ENCODE measurements at places on chromosomes 12 and 14. TPM values are rescaled to one million over a fixed set of nuclear protein-coding genes. Genes with fewer than 3 reads are reported as not detected.

GRCh38 chr14:62168564-62169155, 406.4 kb downstream of the SNAPC1 start:
- no peak for DNase-seq

- peak; percentile 59 for DNase-seq
Observed at GRCh38 chr14:55303691-55304145, 32.5 kb downstream of the FBXO34 start.

DNA sequence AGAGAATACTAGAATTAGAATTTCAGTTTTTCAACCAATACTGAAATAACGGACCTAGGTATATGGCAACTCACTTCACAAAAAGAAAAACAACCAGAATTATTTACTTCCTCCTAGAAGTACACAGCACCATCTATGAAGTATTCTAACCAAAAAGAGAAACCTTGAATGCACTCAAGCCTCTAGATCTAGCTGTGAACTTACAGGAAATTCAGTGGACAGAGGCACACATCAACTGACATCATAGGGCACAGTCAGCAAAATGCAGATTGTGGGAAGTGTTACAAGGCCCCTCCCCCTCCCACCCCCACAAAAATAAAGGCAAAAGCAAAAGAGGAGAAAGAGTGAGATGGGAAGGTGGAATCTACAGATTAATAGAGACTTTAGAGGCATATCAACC, 102.4 kb downstream of the TMTC1 start:
- DNase-seq = no peak

DNA sequence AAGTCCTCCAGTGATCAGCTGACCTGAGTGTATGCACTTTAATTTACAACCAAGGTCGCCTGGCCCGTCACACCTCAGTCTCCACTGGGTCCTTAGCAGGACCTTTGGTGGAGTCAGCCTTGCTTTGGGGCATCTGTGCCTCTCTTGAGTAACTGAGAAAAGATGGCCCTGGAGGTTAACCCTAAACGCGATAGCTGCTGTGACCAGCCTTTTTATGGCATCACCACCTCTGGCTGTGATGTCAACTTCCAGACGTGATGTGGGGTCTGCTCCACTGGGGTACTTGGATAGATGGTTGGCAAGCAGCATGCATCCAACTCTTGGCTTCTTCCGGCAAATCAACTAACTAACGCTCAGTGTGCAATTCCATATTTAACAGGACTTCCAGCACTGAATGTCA, 122.8 kb upstream of the RTL1 start:
- no peak for DNase-seq

GRCh38 chr12:11834931-11835330, 185.5 kb downstream of the ETV6 start:
- DNase-seq = no peak

GRCh38 chr14:101761032-101761880, at the start of gene PPP2R5C:
TSS of gene PPP2R5C (plus strand) at chr14:101761709. CDS start at chr14:101761894, 185 bp downstream.
- peak; percentile 68 for DNase-seq

- DNase-seq = no peak
Observed at GRCh38 chr12:14460212-14460841, 94.8 kb downstream of the ATF7IP start.

DNA sequence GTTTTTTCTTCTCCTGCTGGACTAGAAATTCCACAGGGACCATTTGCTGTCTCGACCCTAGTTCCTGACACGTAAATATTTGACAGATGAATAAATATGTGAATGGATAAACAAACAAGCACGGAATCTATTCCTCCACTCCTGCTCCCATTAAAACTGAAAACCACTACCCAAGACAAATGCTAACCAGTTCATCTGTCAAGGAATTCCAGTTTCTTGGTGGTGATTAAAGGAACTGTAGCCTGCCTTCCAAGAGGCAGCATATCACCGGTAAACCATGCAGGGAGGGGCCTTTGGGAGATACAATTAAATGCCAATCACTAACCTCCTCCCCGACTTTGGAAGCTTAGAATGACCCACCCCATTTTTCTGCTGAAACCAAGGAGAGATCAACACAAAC, 95.4 kb downstream of the TTC7B start:
- DNase-seq = no peak

DNA sequence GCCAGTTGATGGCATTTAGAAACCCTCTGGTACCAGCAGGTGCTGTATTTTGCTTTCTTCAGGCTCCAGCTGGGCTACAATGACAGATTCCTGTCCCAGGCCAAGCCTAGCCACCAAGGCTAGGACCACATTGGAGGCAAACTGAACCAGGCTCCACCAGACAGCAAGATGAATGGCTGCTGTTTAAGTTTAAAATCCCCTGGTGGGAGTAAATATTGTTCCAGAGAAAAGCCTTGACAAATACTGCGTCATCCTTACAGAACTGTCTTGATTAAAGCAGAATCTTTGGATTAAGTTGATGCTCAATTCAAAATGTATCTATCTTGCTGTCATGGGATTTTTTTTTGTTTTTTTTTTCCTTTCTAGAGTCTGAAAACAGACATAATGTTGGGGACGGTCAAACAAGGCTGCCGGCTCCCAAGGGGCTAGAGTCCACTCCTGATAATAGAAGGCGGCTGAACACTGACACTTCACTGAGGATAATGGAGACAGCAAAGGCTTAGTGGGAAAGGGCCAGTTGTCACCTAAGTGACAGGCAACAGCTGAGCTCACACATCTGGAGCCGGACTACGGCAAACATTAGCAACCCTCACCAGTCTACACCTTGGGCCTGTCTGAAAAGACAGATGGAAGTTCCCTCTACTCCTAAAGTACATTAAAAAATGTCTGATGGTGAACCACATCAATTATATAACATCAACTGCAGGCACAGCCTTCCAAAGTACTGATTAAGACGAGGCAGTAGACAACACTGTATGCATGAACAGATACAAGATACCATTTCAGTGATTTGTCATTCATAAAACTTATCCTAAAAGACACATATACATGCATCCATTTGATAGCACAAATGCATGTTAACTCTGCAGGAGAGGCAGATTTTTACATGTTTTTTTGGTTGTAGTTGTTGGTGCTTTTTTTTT, 1.7 kb downstream of the PRICKLE1 start:
- no peak for DNase-seq

DNA sequence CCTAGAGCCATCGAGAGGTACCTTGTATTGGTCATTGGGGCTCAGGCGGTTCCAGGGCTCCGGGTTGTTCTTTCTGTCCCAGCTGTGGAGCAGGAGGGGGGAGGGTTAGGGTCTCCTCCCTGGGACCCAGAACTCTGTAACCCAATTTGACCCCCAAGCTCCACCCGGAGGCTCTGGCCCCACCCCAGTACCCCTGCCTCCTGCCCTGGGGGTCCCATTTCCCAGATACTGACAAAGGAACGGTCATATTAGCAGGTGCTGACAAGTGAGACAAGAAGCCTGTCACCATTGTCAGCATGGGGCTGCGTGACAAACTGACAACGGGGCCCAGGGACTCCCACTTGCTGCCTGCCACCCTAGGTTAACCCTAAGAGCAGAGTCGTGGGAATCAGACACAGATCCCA, 6.2 kb downstream of the SHMT2 start:
- no peak for DNase-seq

DNA sequence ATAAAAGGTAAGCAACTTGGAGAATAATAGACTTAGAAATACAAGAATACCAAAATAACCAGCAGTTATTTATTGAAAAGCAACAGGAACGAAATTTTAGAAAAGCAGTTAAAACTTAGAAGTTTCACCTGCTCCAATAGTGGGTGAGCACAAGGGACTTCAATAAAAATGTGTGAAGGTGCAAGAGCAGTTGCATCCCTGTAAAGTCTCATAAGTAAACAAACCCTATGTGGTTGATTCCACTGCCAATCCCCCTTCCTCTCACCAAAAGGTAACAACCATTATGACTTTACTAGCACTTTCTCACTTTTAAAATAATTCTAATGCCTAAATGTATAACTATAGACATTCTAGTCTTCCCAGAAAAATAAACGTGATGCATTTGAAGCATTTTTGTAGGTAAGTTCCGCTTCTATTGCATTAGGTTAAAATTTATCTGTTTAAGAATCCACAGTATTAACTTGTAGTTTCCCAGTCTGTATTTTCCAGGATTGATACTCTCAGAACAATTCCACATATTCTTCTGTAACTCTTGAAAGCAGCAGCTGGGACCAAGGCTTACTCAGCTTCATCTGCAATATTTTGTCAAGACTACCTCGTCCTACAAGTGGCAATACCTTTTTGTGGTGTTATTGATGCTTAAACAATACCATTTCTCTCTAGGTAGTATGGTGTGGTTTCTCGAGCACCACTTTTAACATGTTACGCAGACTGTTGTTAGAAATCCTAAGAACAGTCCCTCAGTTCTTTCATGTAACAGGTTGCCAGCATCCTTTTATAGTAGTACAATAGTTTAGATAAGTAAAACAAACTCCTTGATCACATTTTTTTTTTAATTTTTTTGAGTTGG, 32.1 kb downstream of the HNRNPC start:
- no peak for DNase-seq

DNA sequence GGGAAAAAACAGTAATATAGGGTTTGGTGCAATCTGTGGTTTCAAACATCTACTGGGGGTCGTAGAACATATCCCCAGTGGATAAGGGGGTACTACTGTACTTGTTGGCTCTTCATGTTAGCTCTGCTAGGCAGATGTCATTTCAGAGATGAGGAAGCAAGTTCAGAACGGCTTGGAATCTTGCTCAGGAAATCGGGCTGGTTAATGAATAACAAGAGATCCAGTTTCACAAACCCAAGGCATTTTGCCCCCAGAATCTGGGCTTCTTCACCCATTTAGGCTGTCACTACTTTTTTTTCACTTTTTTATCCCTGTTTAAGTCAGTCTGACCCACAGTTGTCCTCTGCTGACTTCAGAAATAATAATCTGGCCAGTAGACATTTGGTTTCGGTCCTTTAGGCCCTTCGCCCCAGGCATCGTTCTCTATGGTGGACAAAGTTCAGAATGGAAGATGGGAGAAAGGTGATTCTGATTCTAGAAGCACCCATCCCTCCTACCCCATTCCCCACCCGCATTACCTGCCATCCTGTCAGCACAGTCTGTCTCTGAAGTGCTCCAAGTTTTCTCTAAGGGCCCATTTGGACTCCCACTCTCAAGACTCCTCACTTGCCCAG, 4.5 kb downstream of the SUOX start:
- no peak for DNase-seq

- peak; percentile 70 for DNase-seq
Observed at GRCh38 chr14:34649344-34649743, 19.4 kb upstream of the SNX6 start.

DNA sequence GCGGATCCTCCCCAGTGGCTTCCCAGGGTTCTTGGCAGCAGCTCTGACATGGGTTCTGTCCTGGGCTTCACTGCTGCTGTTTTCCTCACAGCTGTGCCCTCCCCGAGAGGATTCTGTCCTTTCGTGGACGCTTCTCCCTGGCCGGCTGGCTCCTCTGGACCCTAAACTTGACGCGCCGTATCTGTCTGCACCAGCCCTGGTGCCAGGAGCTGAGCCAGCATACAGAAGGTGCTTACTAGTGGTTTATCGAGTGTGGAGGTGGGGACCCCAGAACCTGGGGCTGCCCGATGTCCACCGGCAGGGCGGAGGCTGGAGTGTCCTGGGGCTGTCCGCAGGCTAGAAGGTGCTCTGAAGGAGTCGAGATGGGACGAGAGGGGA, 17.2 kb downstream of the FBRSL1 start:
- no peak for DNase-seq

DNA sequence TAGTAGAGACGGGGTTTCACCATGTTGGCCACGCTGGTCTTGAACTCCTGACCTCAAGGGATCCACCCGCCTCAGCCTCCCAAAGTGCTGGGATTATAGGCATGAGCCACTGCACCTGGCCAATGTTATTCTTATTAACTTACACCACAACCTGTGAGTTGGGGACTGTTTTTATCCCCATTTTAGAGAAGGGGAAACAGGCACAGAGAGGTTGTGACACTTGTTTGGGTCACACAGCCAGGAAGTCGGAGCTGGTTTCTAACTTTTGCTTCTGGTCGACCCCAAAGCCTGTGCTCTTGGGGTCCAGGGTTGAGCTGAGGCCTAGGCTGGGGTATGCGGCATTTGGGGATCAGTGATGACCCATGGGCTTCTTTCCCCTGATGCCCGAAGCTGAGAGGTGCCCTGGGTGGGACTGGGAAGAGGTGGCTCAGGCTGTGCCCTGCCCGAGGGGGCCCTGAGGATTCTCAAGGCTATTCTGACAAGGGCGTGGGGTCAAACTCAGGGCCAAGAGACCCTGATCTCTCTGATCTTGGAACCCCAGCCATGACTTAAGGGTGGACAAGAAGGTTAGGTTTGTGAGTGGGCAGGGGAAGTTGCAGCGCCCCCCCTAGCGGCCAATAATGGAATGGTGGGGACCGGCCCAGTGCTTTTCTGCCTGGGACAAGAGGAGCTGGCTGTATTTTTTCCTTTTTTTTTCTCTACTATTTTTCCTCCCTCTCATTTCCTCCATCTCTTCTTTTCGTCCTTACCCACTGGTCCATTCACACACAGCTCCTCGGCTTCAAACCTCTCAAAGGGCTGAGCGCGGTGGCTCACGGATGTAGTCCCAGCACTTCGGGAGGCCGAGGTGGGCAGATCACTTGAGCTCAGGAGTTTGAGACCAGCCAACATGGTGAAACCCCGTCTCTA, 3.0 kb downstream of the SDSL start:
- no peak for DNase-seq

- DNase-seq = peak; percentile 38
Observed at GRCh38 chr12:24111616-24112015, 162.1 kb upstream of the SOX5 start.

GRCh38 chr12:104662203-104662602, 205.5 kb downstream of the CHST11 start:
- no peak for DNase-seq

DNA sequence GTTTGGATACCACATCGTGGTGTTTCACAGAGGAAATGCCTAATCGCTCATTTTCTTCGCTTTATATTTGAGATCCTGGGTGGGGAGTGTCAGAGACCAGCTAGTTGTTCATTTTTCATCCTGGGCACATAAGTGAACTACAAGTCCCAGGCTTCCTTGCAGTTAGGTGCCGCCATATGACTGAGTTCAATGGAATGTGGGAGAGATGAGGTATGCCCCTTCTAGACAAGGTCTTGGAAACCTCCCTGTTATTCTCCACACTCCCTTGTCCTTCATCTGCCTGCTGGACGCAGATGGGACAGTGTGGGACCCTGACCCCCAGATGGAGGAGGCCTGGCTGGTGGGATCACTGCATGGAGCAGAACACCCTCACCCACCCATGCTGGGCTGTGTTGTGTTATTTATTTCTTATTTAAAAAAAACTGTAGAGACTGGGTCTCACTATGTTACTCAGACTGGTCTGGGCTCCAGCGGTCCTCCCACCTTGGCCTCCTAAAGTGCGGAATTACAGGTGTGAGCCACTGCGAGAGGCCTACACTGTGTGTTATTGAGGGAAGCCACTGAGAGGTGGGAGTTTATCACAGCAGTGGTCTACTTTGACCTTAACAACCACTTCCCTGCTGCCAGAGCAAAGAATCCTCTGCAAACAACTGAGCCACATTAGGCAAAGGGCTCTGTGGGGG, 42.9 kb upstream of the VRK1 start:
- no peak for DNase-seq

The CYP46A1 gene
- not detected for total RNA-seq

The DIO2 gene
- total RNA-seq = 0.03 TPM

The PIK3C2G gene
- 0.34 TPM for total RNA-seq

The DHRS4L2 gene
- 27.7 TPM for total RNA-seq

The CLEC9A gene
- total RNA-seq = not detected

The OTUB2 gene
- total RNA-seq = 3.6 TPM

The PMEL gene
- 1.3 TPM for total RNA-seq

The GLI1 gene
- 3.8 TPM for total RNA-seq

The CD9 gene
- total RNA-seq = 589 TPM

The DPPA3 gene
- not detected for total RNA-seq

The SMCO2 gene
- total RNA-seq = 0.75 TPM

The HOXC13 gene
- total RNA-seq = 4.9 TPM

The EML1 gene
- 3.7 TPM for total RNA-seq

The PITPNM2 gene
- 3.1 TPM for total RNA-seq

The HCAR2 gene
- total RNA-seq = 2.2 TPM
